ENCODE measurements at places on chromosomes 1 and 21.

GRCh38 chr1:30194046-30194619 is 529.3 kb downstream of the MATN1 start:
- no peak for DNase-seq

GRCh38 chr1:220315070-220315839 is 43.0 kb upstream of the RAB3GAP2 start:
- no peak for DNase-seq

DNA sequence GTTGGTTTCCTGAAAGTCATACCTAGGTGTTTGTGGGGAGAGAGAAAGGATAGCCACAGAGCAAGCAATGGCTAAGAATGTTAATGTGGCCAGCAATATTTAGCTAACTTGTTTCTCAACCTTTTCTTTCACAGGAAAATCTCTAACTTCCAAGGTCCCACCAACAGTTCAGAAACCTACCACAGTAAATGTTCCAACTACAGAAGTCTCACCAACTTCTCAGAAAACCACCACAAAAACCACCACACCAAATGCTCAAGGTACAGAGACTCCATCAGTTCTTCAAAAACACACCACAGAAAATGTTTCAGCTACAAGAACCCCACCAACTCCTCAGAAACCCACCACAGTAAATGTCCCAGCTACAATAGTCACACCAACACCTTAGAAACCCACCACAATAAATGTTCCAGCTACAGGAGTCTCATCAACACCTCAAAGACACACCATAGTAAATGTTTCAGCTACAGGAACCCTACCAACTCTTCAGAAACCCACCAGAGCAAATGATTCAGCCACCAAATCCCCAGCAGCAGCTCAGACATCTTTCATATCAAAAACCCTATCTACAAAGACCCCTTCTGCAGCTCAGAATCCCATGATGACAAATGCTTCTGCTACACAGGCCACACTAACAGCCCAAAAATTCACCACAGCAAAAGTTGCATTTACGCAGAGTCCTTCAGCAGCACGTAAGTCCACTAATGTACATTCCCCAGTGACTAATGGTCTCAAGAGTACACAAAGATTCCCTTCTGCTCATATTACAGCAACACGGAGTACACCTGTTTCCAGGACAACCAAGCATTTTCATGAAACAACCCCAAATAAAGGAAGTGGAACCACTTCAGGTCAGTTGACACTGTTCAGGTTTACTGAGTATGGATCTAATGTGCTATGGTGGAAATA is 15.3 kb downstream of the CD55 start:
- DNase-seq, result peak; percentile 70

DNA sequence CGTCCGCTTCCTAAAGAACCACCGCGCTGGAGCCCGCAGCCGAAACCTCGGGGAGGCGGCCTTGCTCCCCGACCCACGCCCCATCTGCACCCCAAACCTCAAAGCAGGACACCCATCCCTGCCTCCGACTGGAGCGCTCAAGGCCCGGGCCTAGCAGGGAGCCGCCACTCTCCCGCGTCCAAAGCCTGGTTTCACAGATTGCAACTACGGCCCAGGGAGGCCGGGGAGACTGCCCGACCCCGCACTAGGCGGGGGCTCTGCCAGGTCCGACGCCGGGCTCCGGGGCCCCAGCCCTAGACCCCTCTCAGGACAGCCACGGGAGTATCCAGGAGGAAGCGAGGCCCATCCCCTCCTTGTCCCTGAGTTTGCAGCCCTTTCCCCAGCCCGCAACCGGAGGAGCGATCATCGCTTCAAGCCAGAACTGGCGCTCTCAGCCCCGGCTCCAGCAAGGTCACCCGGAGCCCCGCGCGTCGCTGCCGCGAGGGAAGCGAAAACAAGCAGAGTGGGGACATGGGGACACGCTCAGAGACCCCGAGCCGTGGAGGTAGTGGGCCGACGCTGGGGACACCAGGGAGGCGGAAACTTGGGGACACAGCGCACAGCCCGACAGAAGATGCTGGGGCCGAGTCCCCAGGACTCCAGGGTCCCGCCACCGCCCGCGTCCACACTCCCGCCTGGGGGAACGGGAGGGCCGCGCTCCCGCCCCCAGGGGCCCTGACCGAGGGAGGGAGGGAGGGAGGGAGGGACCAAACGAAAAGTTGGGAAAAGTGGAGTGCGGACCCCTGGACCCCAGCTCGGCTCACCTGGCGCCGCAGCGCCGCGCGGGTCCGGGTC is 433 bp downstream of the TMEM200B start:
- no peak for DNase-seq

- no peak for DNase-seq
Observed at GRCh38 chr1:186301448-186301847, 73.6 kb downstream of the TPR start.

- no peak for DNase-seq
Observed at GRCh38 chr1:6035303-6035702, 10.4 kb upstream of the KCNAB2 start.

DNA sequence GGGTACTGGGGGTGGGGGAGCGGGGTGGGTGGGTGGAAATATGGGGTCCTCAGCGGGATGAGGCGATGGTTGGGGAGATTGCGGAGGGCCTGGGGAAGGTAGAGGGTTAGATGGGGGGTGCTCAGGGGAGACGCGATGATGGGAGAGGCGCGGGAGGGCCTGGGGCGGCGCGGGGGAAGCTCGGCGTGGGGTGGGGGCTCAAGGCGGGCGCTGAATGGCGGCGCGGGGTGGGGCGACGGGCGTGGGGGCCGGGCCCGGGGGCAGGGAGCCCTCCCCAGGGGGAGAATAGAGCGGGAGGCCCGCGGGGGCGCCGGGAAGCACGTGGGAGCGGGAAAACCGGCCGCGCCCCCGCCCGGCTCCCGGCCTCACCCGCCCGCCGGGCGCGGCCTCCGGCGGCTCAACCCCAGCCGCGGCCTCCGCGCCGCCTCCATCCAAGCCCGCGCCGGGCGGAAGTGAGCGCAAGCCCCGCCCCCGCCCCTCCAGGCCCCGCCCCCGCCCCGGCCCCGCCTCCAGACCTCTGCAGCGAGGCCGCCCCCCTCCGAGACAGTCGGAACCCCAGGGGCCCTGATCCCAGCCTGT is at the start of gene FAAP20:
FAAP20 (minus strand) TSS at position 454 of the 579 bp plus-strand sequence; CDS start at position 431, 23 bp downstream.
- DNase-seq, result peak; percentile 4

DNA sequence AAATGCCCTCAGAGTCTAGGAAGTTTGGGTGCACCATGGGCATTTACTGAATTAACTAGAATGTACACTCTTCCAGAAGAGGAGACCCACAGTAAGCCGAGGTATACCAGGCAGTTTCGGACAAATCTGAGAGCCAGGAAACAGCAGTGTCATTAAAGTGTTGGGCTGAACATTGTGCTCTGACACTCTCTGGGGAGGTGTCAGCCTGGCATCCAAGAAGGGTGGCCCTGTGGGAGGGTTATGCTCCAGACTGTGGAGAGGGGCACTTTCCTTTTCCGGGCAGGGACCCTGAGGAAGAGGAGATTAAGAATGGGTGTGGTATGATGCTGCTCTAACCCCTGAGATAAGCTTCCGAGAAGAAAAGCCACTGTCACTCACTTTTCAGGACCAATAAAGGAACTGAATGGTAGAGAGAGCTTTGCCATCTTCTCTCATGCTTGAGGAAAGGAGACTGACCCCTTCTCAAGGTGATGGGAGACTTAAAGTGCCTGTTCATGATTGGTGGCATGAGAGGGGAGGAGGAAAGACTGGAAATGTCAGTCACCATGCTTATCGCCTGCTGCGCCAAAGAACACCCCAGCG is 98.2 kb downstream of the UCK2 start:
- DNase-seq, result no peak

GRCh38 chr1:77989744-77990143 is 10.9 kb upstream of the FUBP1 start:
- no peak for DNase-seq

DNA sequence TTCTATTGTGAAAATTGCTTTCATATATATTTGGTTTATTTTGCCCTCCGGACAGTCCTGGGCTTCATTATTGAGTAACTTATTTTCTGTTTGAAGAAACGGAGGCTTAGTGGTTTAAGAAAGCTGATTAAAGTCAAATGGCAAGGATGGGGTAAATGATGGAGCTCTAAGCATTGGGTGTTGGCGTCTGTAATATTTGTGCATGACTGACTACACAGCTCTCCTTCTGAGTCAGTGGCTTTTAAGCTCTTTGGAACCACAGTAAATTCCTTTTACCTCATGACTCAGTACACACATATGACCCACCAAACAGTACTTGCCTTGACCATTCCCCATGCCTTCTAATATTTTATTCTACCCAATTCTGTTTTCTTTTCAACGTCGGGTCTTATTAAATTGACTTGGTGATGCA is 21.0 kb downstream of the B3GALT5 start:
- no peak for DNase-seq

GRCh38 chr1:66711420-66711819 is 40.8 kb upstream of the DYNLT5 start:
- no peak for DNase-seq

GRCh38 chr1:18302788-18303413 is 177.8 kb upstream of the KLHDC7A start:
- DNase-seq, result no peak

- no peak for DNase-seq
Observed at GRCh38 chr1:26666855-26667254, 29.0 kb upstream of the ARID1A start.

- DNase-seq, result no peak
Observed at GRCh38 chr1:218305472-218306064, 20.5 kb downstream of the RRP15 start.

DNA sequence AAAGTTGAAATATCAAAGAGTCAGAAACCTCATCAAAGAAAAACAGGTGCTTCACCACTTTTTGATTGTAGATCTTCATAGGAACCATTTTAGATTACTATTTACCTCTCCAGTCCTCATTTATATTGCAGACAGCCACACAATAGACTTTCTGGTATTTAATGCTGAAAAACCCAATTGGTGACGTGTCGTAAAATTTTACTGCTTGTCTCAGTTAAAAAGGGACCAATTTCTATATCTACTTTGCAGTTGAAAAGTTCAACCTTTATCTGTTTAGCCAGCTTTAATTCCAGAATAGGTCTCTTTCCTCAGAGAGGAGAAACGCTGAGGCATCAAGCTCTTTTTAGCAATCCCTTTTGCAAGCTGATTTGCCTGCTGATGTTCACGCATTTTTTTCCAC is 1722.4 kb downstream of the PLA2G4A start:
- no peak for DNase-seq
